ENCODE measurements at places on chromosomes 1 and 21.

DNA sequence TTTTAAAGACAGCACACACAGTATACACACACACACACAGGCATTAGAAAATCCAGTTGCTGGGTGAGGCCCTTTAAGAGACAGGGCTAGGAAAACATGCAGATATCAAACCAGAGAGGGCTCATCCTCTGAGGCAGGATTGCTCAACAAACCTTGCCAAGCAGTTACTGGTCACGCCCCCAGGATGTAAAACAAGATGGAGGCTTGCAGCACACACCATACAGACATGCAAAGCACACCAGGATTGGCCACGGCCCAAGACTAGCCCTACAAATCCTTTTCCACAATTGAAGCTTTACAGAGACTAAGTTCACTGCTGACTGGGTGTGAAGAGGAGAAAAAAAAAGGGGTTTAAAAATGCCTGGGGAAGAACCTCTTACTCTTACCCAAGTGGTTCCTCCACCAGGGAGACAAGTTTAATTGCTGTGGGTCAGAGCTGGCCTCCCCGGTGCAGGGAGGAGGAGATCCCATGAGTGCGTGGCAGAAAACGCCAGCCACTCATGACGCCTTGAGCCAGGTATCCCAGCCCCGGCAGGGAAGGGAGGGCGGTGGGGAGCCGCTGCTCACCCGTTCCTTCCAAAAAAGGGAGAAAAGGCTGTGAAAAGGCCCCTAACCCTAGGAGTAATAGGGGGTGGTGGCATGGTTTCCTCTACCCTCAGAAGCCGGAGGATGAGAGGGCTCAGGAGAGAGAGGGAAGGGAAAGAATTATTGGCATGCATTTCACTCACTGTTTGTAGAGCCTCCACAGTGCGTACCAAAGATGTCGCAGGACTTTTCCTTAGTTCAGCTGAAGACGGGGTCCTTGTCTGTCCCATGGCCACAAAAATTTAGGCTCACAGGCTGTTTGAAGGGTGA lies 594.6 kb upstream of the ZP4 start:
- no peak for DNase-seq

- DNase-seq, result no peak
Measured at GRCh38 chr1:198909973-198910372, 271.1 kb downstream of the PTPRC start.

DNA sequence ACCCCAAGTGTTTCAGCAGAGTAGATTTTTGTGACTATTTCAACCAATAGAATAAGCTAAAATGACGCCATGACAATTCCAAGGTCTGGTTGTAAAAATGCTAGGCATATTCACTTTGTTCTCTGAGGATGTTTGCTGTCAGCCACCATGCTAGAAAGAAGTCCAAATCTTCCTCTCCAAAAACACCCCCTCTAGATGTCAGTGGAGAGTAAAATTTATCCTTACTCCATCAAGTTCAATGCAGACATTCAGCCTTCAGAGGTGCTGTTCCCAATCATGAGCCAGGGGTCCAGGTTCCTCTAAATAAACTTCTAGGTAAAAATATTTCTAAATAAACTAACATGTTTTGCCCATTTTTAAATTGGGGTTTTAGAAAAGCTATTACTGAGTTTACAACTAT lies 395.4 kb upstream of the ADAMTS5 start:
- DNase-seq, result no peak

GRCh38 chr1:36199934-36200741 lies 24.1 kb upstream of the THRAP3 start:
- DNase-seq, result no peak

GRCh38 chr1:167412072-167412471 lies 106.3 kb downstream of the CD247 start:
- no peak for DNase-seq

DNA sequence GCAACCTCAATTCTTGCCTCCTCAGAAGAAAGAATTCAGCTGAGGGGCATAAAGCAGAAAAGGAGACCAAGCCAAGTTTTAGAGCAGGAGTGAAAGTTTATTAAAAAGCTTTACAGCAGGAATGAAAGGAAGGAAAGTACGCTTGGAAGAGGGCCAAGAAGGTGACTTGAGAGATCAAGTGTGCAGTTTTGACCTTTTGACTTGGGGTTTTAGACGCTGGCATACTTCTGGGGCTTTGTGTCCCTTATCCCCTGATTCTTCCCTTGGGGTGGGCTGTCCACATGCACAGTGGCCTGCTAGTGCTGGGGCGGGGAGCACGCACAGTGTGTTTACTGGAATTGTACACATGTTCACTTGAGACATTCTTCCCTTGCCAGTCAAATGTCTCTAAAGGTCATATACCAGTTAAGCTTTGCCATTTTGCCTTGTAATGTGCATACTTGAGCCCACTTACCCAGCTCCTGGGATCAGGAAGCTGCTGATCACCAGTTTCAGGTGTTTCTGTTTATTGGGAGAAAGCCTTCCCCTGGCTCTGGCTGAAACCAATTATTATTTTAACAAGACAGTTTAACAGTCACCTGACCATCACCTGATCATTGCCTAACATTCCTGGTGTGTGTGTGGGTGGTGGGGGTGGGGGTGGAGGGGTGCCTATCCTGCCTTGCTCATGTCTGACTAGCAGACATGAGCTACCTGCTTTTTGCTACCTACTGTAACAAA lies 36.2 kb downstream of the UTP25 start:
- DNase-seq, result no peak

- DNase-seq, result no peak
Measured at GRCh38 chr1:31977385-31978131, 36.1 kb upstream of the KHDRBS1 start.

GRCh38 chr21:41183575-41183974 lies 15.6 kb downstream of the BACE2 start:
- no peak for DNase-seq

- DNase-seq, result no peak
Measured at GRCh38 chr1:197919346-197920066, 2.3 kb downstream of the LHX9 start.
